DMS79 (cell line): ENCODE measurements at places on chromosomes 3 and 15.
A peak's percentile ranks its signal among the peaks of the same experiment; 100 is the strongest.

- no peak for DNase-seq
These were observed 352.6 kb upstream of the TGFBR2 start for GRCh38 chr3:30253832-30254231.

DNA sequence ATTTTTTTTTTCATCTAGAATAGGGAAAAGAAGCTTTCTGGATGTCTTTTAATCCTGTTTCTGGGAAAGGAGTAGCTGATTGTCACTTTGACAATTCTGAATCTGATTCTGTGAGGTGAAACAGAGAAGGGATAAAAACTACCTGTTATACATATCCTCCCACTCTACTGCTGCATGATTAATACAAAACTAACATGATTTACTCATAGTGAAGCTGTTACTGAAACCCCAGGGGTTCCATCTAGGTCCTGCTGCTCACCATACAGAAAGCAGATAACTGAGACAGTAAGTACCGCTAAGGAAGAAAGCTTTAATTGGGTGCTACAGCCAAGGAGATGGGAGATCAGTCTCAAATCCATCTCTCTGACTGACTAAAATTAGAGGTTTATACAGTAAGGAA, 610.9 kb upstream of the ALCAM start:
- no peak for DNase-seq

- DNase-seq = no peak
These were observed 225.4 kb downstream of the EPHA3 start for GRCh38 chr3:89332793-89333192.

DNA sequence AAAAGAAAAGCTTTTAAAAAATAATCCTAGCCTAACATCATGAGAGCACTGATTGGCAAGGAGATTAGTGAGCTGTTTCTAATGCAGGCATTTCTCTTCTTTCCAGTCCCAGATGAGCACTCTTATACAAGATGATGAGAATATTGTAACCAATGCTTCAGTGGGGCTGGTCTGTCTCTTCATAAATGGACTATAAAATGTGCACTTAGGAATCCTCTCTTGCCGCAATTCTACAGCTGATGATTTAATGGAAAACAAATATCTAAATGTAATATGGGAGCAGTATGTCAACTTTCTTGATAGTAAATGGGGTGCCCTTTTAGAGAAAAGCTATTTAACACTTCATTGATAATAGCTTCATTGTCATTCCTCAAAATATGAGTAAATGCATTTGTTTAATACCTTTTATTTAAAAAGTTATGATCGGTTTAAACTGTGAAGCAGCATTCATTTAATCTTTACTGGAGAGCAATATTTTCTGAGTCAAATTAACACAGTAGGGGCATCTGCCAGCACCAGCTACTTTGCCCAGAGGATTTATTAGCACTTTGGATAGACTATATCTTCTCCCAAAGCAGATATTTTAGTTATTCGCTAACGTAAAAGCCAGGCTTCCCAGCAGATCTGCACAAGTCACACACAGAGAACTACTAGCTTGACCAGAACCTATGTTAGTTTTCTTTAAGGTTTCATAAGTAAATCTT, 985.9 kb downstream of the DIPK2A start:
- DNase-seq = no peak

DNA sequence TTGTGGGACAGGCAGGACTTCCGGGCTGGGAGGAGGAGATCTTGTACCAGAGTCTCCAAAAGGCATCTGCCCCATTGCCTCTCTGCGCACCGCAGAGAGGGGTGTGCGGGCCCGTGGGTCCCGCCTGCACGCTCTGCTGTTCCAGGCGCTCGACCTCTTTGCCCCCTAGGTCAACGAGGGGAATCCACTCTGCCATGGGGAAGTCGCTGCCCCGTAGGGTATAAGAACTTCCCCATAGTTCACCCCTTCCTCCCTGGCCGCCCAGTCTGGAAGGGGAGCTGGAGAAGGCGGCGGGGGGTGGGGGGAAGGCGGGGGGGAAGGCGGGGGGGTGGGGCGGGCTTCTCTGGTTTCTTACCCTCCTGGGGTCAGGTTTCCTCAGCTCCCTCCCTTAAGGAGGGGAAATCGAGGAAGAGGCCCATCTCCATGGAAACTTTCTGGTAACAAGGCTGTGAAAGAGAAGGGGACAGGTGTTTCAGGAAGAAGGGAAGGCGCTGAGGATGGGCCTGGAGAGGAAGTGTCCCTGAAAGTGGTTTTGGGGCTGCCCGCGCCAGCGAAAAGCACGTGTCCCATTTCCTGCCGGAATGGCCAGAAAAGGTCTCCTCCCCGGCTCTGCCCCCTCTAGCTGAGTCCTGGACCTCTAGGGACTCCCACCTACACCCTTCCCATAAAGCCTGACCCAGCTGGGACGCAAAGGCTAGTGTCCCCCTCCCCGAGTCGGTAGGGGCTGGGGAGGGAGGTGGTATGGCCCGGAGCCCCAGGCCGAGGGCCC, 27.5 kb downstream of the NR1I2 start:
- no peak for DNase-seq

GRCh38 chr15:68691705-68692104, 112.9 kb downstream of the CORO2B start:
- DNase-seq = peak; percentile 77

- no peak for DNase-seq
These were observed 119.6 kb downstream of the GSK3B start for GRCh38 chr3:119974656-119975055.

DNA sequence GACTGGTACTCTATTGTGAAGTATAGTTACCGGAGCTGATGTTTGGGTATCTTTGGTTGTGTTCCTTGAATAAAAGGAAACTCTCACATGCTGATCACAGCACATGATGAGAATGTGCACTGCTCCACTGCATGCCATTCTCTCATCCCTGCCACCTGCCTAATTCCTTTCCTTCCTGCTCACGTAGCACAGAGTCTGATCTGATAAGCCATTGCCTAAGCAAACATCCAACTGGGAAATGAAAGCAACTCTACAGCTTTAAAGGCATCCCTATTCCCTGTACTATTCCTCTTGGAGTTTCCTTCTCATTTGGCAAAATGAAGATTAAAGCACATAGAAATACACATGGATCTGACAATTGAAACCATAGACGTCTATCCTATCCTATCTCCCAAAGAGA, 359.8 kb downstream of the C3orf38 start:
- no peak for DNase-seq

- DNase-seq = no peak
These were observed 18.6 kb downstream of the TMEM158 start for GRCh38 chr3:45207446-45207845.

GRCh38 chr3:24351779-24352469, 142.7 kb downstream of the THRB start:
- no peak for DNase-seq
